Dermis lymphatic vessel endothelial cell (primary cell): ENCODE measurements at places on chromosomes 13 and 19. TPM values are rescaled to one million over a fixed set of nuclear protein-coding genes. Genes with fewer than 3 reads are reported as not detected.

The CKAP2 gene
- total RNA-seq, result 13.9 and 16.5 TPM in 2 replicates

The LIPE gene
- 3.6 and 7.2 TPM in 2 replicates for total RNA-seq

The GIPC3 gene
- total RNA-seq, result 1.1 and 1.2 TPM in 2 replicates

The ZNF708 gene
- total RNA-seq, result 8.2 and 10.5 TPM in 2 replicates

The CDC42EP5 gene
- 54.7 and 66.4 TPM in 2 replicates for total RNA-seq

The ZBTB32 gene
- total RNA-seq, result not detected in 2 replicates

The KL gene
- under 0.01 and 0.33 TPM in 2 replicates for total RNA-seq

The LRG1 gene
- 0.95 and 2.4 TPM in 2 replicates for total RNA-seq

The C19orf33 gene
- total RNA-seq, result 3.1 and 7.9 TPM in 2 replicates

The C1QTNF9B gene
- not detected in 2 replicates for total RNA-seq

The CEACAM3 gene
- total RNA-seq, result not detected in 2 replicates

The UHRF1 gene
- 6.0 and 6.1 TPM in 2 replicates for total RNA-seq

The ADAT3 gene
- 1.9 and 2.0 TPM in 2 replicates for total RNA-seq

The ERFL gene
- not detected in 2 replicates for total RNA-seq

The CNFN gene
- not detected in 2 replicates for total RNA-seq

The FUT6 gene
- not detected in 2 replicates for total RNA-seq
